ENCODE measurements at places on chromosomes 12 and 14.
A peak's percentile ranks its signal among the peaks of the same experiment; 100 is the strongest.

GRCh38 chr12:120980800-120981368 is 2.5 kb downstream of the HNF1A start:
- no peak for DNase-seq

GRCh38 chr14:76719666-76720065 is 41.6 kb upstream of the VASH1 start:
- DNase-seq = no peak

GRCh38 chr12:124438437-124439056 is 128.9 kb downstream of the NCOR2 start:
- no peak for DNase-seq

GRCh38 chr12:124184456-124184855 is 110.4 kb upstream of the RFLNA start:
- no peak for DNase-seq

DNA sequence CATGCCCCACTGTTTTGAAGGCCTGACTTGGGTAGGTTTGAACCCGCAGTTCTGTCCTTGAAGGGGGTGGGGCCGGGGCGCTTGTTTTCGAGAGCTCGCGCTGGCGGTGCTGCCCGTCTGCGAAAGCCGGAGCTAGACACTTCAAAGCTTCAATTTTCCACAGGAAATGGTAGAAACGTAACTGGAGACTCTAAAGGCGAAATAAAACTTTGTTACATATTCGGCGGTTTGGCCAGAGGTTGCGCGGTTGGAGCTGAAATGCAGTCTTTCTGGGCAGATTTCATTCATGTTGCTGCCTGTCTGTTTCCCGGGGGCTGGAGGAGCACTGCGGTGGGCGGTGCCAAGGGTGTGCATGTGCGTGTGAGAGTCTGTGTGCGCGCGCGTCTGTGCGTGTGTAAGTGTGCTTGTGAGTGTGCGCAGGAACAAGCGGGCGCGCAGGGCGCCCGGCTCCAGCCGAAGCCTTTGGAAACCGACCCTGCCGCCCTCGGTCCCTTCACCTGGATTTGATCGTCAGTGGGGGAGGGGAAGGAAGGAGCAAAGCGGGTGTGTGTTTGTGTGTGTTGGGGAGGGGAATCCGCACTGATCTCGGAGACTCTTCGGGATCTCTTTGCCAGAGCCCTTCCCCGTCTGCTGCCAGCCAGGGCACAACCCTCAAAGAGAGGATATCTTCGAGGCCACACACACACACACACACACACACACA is 227.7 kb upstream of the CRY1 start:
- DNase-seq = peak; percentile 72

GRCh38 chr14:91963465-91963864 is 16.0 kb upstream of the FBLN5 start:
- no peak for DNase-seq

DNA sequence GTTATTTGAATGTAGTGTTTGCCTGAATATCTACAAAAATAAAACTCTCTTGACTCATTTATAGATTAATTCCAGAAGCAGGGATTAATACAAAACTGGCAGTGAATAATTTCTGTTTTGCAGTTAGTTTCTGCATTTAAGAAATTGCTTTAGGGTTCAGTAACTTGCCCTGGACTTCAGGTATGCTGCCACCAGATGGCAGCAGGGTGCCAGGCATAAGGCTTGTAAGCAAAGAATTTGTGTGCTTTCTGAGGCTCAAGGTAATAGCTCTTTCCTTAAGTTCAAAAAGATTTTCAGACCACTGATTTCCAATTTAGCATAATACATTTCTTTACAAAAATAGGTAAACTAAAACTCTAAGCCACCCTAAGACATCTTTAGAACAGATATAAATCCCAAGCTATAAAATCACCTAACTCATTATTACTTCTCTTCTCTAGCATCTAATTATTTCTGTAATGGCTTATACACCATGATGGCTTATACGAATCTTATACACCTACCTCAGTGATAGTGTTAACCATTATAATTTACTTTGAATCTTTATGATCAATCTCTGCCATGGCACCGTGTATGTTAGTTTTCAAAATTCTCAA is 398.3 kb downstream of the APAF1 start:
- DNase-seq = peak; percentile 40

DNA sequence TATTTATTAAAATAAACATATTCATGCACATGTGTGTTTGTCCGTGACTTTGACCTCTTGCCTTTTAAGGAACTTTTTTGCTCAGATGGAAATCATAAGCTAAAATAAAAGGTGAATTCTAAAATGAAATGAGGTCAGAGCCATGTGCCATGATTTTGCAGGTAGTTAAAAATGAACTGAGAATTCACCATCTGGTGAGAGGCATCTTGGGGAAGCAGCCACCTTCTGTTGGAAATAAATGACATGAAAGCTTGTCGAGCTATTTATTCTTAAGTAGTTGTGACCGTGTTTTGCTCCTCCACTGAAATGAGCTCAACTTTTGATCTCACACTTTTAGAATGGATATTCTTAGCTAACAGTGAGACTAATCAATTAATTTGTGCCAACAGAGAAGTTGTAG is 56.8 kb upstream of the CNOT2 start:
- DNase-seq = no peak

- DNase-seq = no peak
Measured at GRCh38 chr12:46577063-46577776, 204.6 kb upstream of the SLC38A2 start.

- DNase-seq = peak; percentile 38
Measured at GRCh38 chr12:8038659-8039114, 6.2 kb downstream of the FOXJ2 start.

DNA sequence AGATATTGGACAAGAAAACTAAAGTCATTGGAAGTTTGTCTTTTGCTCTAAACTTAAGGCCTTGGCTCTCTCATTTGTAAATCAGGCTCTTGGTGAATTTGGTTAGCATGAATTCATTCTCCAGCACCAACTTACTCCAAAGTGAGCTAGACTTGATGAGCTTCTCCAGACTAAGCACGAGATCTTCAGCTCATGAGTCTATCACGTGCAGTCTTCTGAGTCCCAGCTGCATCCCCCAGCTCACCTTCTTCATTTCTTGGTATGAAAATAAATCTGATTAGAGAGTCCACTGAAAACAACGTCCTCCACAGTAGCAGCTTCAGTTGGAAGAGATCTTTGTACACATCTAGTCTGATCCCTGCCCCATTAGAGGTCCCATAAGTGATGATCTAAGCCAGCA is 52.5 kb upstream of the DDX11 start:
- no peak for DNase-seq

DNA sequence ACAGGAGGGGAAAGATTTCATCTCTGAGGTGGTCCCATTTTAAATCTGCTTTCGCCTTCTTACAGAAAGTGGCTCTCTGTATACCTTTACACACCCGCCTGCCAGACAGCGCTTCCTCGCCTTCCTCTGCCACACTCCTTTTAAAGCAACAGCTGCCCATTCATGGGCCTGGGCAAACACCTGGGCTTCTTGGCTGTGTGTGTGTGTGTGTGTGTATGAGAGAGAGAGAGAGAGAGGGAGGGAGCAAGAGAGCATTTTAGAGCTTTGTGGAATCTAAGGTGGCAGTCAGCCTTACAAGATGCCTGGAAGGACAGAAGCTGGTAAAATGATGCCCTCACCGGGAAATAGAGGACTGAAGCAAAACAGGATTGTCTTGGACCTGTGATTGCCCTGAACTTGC is 20.0 kb downstream of the PTHLH start:
- DNase-seq = no peak

DNA sequence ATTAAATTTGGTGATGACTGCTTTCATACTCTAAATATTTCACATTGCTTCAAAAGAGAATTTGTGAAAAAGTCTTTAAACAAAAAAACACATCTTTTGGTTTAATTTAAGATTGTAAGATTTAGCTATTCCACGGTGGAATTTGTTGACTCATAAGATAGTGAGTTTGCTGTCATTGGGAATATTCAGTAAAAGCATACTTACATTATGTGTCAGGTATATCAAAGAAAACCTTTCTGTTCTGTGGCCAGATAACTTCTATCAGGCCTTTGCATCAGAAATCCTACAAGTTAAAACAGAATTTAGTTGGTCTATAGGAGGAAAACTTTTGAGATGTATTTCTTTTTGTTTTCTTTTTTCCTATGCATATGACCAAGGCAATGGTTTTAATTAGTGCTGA is 148.8 kb upstream of the E2F7 start:
- no peak for DNase-seq

DNA sequence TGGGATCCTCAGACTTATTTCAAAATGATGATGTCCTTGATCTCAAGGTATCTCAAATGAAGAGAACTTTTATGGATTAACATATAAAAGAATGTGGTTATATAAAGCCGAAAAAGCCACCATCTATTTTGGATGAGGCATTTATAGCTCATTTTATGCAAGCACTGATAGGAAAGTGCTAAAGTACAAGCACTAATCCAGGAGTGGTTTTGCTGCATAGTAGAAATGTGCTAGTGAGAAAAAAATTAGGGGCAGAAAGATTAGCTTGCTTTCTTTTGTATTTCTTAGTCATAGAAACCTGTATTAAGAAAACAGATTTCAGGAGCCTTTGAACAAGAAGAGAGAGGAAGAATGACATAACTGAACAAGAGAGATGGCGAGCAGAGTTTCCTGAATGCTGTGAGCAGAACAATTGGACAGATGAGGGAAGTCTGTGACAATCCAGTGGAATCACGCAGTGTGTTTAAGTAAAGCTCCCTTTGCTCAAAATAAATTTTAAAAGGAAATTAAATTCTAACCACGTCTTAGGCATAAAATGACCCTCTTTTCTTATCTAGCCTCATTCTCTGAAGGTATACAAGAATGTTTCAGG is 238.2 kb upstream of the NOVA1 start:
- DNase-seq = no peak

GRCh38 chr12:77166696-77167095 is 101.3 kb upstream of the E2F7 start:
- no peak for DNase-seq

DNA sequence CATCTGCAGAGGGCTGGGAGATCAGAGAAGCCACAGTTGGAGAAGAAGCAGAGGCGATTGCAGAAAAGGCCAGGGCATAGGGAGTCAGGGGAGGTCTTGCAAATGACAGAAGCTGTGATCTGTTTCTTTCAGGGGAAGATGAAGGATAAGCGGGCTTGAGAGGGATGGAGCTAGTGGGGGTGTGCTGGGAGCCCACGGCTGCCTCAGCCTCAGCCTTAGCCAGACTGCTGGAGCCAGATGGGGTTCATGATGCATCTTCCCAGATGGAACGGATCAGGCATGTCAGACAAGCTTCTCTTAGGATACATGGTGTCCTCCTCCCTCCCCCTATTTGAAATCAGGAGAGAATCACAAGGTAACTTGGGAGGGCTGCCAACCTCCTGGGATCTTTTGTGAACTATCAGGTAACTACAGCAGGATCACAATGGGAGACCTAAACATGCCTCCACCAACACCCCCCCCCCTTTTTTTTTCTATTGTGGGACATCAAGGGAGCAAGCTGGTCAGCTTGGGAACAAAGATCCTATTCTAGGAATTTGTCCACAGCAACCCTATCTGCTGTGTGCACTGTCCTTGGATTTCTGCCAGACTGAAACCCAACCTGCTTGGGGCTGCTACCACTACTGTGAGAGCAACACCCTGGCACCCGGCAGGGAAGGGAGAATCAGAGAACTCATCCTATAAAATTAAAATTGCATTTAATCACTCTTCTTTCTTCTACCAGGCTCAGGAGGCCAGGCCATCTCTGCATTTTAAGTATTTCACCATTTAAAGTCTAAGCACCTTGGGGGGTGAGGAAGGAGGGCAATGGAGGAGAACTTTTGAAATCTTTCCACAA is 10.7 kb upstream of the ATP2A2 start:
- DNase-seq = no peak

DNA sequence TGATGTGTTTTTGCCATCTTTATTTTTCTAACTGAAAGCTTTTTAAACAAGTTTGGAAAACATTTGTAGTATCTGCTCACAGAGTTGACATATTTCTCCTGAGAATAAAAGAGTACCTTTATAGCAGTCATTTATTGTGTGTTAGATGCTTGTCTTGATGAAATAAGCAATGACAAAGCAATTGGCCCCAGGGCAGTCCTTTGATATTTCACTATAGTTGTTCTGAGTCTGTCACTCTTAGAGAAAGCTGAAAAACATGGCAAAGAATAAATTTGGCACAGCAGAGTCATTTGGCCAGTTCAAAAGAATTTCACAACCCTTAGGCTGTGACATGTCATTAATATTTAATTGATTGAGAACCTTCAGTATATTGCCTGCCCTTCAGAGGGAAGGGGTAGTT is 166.2 kb downstream of the PTPRO start:
- DNase-seq = no peak

- no peak for DNase-seq
Measured at GRCh38 chr12:72311946-72312345, 39.8 kb downstream of the TRHDE start.

- DNase-seq = no peak
Measured at GRCh38 chr14:99921425-99921824, 128.2 kb downstream of the EML1 start.

- DNase-seq = no peak
Measured at GRCh38 chr14:66105815-66106214, 380.4 kb upstream of the CCDC196 start.

DNA sequence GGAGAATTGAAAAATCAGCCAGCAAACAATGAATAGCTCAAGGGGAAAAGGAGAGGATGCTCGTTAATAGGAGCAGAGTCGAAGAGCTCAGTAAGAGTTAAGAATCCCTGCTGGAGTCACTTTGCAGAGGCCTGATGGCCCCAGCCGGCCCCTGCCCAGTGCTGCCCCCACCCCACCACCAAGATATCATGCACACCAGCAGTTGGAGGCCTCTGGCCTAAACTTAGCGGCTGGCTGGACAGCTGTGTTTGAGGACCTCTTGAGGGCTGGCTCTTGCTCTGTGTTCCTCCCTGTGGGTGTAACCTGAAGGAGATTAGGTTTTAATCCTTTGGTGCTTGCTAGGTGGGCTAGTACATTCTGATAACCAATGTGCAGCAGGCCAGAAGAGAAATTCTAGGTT is 142.0 kb downstream of the PLXNC1 start:
- DNase-seq = no peak

GRCh38 chr12:91355150-91356006 is 172.8 kb upstream of the DCN start:
- peak; percentile 32 for DNase-seq

GRCh38 chr12:56935752-56936151 is 1.5 kb upstream of the SDR9C7 start:
- DNase-seq = no peak

DNA sequence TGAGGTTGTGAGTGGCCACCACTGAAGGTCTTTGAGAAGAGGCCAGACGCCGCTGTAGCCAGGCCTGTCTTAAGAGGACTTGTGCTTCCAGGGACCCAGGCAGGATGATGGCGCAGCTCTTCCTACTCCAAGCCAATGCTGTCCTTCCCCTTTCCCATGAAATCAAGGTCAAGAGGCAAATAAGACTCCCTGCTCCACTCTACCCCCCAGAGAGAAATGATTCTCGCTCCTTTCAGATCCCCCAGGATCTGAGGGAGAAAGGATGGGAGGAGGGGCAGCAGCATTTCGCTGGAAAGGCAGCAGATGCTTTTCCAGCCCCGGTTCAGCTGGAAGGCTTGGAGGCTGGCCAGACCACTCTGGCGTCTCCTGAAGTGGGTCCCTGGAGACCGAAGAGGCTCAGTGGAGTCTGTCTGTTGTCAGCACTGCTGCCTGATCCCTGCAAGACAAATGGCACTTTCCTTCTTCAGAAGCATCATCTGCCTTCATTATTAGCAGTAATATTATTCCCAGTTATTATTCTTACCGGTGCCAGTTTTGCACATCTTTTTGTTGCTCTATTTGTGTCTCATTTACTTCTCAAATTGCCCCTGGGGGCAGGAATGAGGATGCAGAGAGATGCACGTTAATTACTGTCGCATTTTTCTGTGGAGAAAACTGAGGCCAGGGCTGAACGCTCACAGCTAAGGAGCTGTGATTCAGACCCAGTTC is 51.4 kb downstream of the C14orf132 start:
- DNase-seq = no peak

- DNase-seq = no peak
Measured at GRCh38 chr12:129827866-129828384, 75.9 kb downstream of the TMEM132D start.

- no peak for DNase-seq
Measured at GRCh38 chr12:94147387-94147990, 888 bp upstream of the PLXNC1 start.

Data from activated naive CD4-positive, alpha-beta T cell treated with Interleukin-2 at 50 U/mL for 16 hours (primary cell).